ENCODE measurements at places on chromosomes 6 and 20. TPM values are rescaled to one million over a fixed set of nuclear protein-coding genes. Genes with fewer than 3 reads are reported as not detected.

The KIF25 gene
- total RNA-seq = not detected

DNA sequence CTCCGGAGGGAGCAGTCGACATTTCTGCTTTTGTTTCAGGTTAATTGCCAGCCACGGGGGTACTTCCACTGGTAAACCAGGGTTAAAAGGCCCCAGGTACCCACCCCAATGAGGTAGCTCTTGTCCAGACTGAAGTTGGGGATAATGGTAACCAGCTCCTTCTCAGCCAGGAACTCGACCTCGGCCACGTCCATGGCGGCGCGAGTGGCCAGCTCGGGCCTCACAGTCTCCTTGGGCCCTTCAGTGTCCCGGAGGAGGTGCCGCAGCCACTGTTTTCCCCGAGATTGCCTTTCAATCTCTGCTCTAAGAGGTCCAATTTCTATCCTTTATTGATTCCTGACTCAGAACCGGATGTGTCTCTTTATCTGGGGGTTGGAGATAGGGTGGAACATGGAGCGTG lies 13.7 kb downstream of the ARHGAP40 start:
- DNase-seq = no peak
- no peaks in the 10 kb centered on the region for H3K36me3 ChIP-seq
- no peak overlapping the region for H3K4me3 ChIP-seq
- no peaks in the 10 kb centered on the region for H3K4me1 ChIP-seq
- no peak overlapping the region for H3K27ac ChIP-seq

- no peak overlapping the region for H3K27ac ChIP-seq
- no peak overlapping the region for H3K4me3 ChIP-seq
- no peaks in the 10 kb centered on the region for H3K4me1 ChIP-seq
- no peaks in the 10 kb centered on the region for H3K36me3 ChIP-seq
Measured at GRCh38 chr6:16595514-16596120, 165.6 kb downstream of the ATXN1 start.

DNA sequence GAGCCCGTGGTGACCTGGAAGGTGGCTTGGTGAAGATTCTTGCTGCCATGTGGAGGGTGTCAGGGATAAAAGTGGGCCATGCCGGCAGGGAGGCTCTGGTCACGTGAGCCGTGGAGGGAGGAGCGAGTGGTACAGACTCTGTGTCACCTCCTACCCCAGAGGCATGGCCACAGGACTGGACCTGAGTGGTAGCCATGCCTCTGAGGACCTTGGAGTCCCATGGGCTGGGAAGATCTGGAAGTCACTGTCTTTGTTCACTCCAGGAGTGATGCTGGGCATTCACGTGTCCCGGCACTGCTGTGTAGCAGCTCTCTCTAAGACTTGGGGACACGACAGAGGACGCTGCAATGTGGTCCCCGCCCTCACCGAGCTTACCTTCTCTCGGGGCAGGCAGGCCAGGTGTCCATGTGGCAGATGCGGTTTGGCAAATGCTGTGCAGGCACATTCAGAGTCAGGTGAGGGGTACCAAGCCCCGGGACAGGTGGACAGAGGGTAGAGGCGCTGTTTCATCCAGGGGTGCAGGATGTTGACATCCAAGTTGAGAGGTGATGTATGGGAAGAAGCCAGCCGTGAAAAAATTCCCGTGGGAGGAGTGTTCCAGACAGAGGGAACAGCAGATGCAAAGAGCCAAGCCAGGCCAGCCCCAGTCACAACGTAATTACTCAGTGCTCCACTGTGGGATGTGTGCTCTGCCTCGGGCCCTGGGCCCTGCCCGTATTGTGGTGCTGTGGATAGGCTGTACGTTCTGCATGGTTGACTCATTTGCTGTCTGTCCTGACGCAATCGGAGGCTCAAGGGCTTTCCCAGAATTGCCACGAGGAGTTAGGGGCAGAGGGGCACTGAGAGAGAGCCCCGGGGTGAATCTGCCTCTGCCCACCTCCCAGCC lies 307.8 kb downstream of the TAF4 start:
- H3K36me3 ChIP-seq = no peaks in the 10 kb centered on the region
- H3K4me1 ChIP-seq = no peaks in the 10 kb centered on the region
- DNase-seq = no peak
- peaks cover 7% of the 10 kb centered on the region for H3K27me3 ChIP-seq

DNA sequence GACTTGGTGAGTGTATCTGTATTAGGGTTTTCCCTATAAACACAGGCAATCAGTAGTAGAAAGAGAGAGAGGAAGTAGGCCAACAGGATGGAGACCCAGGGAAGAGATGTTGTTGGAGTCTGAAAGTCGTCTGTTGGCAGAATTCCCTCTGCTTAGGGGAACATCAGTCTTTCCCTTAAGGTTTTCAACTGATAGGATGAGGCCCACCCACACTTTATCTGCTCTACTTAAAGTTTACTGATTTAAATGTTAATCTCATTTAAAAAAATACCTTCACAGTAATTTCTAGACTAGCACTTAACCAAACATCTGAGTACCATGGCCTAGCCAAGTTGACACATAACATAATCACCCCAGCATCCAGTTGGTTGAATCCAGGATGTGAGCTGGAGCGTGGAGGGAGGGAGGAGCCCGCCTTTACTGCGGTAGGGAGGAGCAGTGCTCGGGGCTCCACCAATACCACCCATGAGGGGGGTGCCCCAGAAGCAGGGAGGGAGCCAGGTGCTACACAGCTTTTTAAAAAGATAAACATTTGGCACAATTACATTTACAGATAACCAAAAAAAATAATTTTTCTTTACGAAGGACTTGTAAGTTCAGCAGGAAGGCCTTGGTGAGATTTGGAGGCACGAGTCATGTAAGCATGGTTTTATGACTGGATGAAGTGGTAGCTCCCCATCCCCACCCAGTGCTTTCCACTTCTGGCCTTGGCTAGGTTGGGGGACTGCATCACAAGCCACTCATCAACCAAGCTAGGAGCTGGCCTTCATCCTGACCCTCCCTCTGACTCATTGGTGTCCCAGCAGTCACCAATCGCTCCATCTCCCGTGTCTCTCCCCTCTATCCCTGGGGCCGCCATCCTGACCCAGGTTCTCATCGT lies 18.4 kb upstream of the SNX9 start:
- H3K27me3 ChIP-seq = no peaks in the 10 kb centered on the region
- H3K4me1 ChIP-seq = peaks cover 17% of the 10 kb centered on the region
- H3K36me3 ChIP-seq = no peaks in the 10 kb centered on the region
- no peak overlapping the region for H3K4me3 ChIP-seq
- no peak overlapping the region for H3K27ac ChIP-seq
- DNase-seq = peak; percentile 41
